ENCODE measurements at places on chromosomes 2 and 18.

- no peak for DNase-seq
Measured at GRCh38 chr2:60125611-60126426, 427.6 kb downstream of the BCL11A start.

DNA sequence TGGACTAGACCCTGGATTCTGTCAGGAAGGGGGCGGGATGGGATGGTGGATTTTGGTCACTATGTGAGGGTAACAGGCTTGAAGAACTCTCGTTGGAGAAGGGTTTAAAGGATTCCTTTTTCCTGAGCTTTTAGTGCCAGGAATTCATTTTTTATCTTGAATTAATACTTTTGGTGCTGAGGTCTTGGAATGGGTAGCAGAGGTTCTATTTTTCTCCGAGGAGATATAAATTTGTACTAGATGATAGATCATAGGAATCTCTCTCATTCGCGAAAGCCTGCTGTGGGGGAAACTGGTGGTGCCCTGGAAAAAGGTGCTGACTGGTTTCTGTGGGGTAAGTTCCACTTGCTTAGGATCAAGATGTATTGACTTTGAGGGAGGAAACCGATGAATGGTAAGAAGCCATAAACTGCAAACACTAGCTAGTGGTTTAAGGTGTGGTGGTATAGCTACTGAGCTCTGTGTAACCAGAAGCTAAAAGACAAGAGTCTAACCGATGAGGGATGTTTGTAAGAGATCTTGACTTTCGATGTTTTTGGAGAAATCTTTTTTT is 706 bp downstream of the AGPS start:
- DNase-seq, result peak; percentile 13

GRCh38 chr18:11040823-11041656 is 108.3 kb downstream of the PIEZO2 start:
- DNase-seq, result peak; percentile 72

DNA sequence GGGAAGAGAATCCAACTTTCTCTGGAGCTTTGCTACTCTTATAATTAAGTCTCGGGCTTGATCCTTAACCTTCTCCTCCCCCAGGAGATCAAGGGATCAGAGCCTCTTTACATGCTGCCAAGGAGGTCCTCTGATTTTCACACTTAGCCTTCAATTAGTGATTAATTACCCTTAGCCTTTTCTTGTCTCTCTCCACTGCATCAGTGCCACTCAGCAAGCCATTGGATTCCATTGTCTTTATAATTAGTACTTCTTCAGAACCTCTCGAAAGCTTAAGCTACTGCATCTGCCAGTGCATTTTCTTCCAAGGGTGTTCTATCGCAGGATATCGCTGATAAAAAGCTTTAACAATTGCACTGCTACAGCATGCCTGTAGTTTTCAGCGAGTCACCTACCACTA is 477.0 kb upstream of the MEIS1 start:
- DNase-seq, result no peak

DNA sequence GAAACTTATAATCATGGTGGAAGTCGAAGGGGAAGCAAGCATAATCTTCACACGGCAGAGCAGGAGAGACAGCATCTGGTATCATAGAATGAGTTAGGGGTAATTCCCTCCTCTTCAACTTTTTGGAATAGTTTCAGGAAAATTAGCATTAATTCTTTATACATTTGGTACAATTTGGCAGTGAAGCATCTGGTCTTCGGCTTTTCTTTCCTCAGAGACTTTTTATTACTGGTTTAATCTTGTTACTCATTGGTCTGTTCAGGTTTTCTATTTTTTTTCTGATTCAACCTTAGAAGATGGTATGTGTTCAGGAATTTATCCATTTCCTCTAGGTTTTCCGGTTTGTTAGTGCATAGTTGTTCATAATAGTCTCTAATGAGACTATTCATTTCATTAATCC is 39.7 kb upstream of the ABCA12 start:
- DNase-seq, result no peak

DNA sequence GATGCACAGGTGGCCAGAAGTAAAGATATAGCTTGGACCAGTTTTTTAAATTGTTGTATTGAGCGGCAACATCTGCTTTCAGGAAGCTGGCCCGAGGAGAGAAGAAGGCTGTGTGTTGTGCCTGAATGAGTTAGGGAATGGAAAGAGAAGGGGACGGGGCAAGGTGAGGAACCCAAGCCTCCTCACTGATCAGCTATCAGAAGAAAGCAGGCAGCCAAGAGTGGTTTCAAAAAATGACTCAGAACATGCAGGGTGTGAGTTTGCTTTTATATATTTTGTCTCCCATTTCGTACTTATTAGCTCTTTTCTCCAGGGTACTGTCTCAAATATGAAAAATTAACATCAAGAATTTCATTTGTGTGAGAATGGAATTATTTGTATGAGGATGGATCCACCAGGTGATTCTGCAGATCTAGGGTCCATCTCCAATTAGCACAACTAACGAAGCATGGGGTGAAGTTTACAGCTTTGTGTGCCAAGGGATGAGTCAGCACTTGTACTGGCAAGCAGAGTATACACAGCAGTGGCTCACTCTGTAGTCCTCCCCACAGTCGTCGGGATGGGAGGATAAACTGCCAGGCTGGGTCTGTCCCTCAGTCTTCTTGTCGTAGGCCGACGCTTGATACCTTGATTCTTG is 175.7 kb downstream of the PIEZO2 start:
- peak; percentile 13 for DNase-seq

DNA sequence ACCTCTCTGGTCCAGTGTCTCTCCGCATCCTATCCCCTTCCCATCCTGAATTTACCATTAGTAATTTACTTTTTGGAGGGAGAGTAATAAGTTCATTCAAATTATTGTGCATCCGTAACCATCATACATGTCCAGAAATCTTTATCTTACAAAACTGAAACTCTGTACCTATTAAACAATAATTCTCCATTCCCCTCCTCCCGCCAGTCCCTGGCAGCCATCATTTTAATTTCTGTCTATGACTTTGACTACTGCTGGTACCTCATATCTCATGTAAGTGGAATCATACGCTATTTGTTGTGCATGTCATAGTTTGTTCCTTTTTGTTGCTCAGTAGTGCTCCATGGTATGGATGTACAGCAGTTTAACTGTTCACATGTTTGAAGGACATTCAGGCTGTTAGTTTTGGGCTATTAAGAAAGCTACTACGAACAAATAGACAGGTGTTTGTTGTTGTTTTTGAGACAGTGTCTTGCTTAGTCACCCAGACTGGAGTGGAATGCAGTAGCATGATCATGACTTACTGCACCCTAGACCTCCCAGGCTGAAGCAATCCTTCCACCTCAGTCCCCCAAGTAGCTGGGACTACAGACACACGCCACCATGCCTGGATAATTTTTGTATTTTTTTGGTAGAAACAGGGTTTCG is 2.0 kb downstream of the LIMS1 start:
- no peak for DNase-seq

DNA sequence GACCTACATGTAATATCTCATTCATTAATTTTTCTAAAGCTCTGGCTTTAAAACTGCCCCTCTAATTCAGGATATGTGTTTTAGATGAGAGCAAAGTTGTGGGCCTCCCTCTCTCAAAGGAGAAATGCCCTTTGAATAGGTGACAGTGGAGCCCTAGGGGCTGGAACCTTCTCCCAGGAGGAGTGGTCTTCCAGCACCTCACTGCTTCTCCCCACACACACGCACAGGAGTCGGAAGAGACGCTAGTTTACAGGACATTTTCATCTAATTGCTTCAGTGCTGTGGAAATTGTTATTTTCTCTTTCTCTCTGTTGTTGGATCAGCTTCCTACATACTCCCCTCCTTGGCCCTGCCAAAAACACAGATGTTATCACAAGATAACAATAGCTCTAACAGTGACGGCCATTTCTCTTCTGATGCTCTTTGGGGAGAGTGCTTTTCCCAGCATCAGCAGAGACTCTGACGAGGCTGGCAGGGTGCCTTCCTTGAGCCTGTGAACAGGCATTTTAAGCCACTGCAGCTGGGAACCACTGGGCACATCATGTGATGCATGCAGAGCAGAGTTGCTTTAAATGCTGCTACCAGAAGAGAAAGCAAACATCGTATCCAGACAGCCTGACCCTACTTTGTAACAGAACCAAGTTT is 209.4 kb upstream of the SP5 start:
- peak; percentile 20 for DNase-seq

DNA sequence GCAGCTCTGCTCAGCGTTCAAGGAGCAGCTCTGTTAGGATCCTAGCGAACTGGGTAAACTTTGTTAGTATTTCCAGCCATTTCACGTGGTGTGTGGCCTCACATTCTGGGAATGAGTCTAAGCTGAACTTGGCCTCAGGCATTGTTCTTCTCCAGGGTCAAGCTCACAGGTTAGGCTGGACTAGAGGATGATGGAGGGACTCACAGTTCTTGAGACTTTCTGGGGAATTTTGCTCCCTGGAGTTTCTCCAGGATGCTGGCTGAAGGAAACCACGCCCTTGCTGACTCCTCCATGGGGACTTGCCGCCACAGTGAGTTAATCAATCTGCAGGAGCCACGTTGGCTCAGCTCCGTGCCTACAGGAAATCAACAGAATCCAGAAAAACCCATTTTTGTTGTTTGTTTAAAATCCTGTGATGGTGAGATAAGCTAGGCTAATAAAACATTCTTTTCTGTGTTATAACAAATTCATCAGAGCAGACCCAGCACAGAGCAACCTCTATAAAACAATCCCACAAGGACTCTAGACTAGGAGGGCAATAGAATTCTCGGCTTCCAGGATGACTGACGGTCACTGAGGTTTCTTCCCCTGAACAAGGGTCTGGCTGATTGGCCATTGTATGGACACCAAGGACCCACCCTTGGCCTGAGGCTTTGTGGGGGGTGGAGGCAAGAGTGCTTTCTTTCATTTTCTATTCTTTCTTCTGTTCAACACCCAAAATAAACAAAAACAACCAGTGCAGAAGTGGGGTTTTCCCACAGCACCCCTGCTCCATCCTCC is 12.6 kb downstream of the CNDP1 start:
- peak; percentile 79 for DNase-seq

DNA sequence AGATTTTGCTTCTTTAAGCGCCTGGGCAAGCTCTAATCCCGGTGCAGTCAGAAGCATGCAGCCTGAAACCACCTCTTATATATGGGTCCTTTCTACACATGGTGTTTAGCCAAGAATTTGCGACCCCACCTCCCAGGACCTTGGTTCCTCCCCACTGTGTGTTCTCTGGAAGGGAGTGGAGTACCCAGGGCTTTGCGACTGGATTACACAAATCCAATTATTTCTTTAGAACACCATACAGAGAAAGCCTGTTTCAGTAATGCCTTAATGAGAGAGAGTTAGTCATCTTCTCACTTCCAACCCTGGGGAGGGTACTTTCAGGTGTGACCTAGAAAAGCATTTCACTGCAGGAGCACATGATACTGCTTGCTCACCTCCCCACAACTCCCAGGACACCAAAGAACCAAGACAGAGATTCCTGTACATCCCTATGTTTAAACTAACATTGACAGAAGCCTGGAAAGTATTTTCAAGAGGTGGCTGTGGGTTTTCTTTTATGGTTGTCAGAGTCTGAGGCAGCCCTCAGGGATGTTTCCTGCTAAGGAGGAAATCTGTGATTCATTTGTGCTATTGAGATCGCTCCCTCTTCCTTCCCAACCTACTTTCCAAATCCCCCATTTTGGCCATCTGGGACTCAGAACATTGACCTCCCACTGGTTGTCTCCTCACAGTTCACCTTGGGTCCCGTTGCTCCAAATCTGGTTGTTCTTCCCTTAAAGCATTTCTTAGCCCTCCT is at the start of gene CAPN14:
Gene CAPN14, minus strand, starts transcription at position 51 of the 736 bp plus-strand sequence. CDS start 12,068 bp downstream, outside the sequence.
- DNase-seq, result no peak

DNA sequence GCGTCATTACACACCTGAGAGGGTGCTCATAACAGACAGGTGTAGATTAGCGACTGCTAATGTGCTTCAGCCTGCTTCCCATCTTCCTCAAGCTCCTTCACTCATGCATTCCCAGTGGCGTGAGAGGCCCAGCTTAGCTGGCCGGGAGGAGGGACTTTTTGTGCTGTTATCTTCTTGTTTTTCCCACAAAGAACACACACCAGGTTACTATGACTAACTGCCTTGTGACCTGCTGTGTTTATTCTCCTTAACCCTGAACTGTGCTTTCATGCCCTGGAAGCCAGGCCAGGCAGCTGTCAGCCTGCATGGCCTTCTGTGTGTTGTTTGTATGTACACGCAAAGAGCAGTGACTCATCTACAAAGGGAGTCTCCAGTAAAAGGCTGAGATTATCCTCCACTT is 143.8 kb downstream of the PIEZO2 start:
- DNase-seq, result no peak

DNA sequence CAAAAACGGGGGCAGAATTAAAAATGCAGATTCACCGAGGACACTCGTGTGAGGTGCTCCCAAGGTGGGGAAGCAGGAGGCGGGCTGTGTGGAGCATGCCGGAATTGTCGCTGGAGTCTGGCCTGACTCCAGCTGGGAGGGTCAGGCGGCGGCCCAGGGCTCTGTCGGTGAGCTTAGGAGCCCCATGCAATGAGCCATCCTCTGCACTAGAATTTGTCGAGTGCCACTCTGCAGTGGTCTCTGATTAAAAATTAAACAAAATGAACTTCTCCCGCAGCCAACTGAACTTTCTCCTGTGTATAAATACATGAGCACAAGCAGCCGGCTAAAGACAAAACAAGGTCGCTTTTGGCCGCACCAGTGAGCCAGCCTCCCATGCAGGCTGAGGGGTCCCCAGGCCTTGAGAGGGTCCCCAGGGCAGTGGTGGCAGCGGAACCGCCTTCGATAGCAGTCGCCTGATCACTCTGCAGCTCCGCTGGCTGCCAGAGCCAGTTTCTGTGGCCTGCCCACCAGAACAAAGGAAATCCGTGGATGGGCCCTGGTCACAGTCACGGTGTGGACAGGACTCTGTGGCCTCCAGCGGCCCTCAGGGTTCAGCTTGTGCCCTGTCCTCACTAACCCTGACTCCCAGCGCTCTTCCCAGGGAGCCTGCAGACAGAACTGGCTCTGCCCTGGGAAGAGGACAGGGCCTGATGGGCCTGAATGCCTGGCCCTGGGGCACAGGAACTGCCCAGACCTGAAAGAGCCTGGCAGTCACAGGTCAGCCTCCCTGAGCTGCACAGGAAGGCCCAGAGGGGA is 201.3 kb downstream of the EIPR1 start:
- no peak for DNase-seq

GRCh38 chr18:10771053-10771709 is 245.4 kb downstream of the NAPG start:
- DNase-seq, result no peak

DNA sequence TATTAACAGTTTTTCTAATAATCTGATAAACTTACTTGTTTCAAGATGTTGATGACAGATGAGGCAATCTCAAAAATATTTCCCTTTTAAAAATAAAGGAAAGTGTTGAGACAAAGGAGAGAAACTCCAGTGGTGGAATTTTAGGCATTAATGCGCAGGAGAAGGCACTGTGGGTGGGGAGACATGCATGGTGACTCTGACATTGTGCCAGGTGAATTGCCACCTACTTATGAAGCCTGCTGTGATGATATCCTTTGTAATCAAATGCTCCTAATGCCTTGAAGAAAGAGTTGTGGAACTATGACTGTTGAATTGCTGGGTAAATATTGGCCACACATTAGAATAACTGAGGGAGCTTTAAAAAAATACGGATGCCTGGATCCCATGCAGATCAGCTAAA is 101.4 kb downstream of the PLA2R1 start:
- DNase-seq, result peak; percentile 16
